Stimulated activated CD8-positive, alpha-beta memory T cell treated with anti-CD3 and anti-CD28 coated beads, Interleukin-15, amount 100 ng/mL, for 48 hours (primary cell): ENCODE measurements at places on chromosomes 3 and 15.
A peak's percentile ranks its signal among the peaks of the same experiment; 100 is the strongest.

GRCh38 chr15:101309436-101310160 is 14.6 kb upstream of the SNRPA1 start:
- DNase-seq: no peak

DNA sequence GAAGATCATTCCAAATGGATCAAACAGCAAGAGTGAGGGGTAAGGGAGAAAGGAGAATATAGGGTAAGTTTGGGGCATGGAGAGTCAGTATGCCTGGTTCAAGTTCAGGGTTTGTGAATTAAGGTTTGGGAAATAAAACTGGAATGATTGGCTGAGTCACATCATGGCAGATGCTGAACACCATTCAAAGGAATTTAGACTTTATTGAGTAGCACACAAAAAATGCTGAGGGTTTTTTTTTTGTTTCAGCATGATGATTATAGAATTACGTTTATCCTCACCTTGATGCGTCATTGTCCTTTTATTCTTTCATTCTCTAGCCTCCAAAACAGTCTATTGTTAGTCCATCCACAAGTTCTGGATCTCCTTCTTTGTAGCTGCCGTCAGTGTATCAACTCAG is 220.0 kb upstream of the UMPS start:
- no peak for DNase-seq

DNA sequence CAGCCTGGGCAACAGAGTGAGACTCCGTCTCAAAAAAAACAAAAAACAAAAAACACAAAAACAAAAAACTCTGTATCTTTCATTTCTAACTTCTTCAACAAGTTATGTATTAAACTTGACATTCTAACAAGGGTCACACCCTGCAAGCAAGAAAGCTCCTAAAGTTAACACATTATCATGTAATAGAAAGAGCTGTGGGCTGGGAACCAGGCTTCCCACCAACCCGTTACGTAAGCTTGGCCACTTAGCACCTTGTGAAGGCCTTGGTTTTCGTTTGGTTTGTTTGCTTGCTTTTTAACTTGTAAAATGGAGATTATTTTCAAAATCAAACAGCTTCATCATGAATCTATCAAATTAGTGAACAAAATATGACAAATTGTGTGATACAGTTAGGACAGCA is 47.0 kb downstream of the HEG1 start:
- DNase-seq: no peak

GRCh38 chr15:29903028-29903427 is 80.8 kb upstream of the TJP1 start:
- no peak for DNase-seq

DNA sequence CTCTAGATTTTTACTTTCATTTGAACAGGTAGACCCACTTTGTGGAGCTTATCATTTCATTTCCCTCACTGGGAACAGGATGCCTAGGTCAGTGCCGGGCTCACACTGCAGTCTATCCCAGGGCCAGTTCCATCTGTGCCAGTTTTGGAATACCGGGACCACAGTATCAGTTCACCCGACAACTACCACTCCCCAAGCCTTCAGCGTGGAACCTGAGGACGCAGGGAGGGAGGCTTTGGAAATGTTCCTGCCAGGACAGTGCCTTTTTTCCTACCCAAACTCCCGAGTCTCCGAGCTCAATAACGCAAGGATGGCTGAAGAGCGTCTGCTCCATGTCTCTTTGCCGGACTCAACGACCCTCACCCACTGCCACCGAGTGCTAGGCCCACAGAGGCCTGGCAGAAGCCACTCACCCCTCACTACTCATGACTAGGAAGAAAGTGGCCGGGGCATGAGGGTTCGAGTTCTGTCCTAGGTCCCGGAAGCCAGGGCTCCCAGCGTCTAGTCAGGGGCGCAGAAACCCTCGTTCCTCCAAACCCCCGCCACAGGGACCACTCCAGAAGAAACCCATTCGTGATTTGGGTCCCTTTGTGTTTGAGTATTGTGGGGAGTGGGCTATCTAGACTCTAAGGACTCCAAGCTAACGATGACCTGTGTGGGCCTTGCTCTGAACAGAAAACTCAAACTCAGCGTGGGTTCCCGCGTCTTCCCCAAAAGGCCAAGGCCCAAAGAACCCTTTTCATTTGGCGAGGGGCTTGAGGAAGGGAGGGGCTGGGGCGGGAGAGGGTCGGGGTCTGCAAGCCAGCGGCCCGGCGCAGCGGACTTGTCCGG is 11.4 kb downstream of the ZIC1 start:
- DNase-seq: no peak

DNA sequence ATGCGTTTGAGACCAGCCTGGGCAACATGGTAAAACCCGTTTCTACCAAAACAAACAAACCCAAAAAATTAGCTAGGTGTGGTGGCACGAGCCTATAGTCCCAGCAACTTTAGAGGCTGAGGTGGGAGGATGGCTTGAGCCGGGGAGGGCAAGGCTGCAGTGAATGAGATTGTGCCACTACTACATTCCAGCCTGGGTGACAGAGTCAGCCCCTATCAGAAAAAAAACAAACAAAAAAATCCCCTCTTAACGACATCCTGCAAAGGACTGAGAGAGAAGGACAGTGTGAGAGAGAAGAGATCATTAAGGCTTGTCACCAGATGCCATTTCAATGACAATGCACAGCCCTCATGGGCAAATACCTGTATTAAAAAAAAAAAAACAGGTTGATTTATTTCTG is 266.7 kb upstream of the ATP10A start:
- no peak for DNase-seq

DNA sequence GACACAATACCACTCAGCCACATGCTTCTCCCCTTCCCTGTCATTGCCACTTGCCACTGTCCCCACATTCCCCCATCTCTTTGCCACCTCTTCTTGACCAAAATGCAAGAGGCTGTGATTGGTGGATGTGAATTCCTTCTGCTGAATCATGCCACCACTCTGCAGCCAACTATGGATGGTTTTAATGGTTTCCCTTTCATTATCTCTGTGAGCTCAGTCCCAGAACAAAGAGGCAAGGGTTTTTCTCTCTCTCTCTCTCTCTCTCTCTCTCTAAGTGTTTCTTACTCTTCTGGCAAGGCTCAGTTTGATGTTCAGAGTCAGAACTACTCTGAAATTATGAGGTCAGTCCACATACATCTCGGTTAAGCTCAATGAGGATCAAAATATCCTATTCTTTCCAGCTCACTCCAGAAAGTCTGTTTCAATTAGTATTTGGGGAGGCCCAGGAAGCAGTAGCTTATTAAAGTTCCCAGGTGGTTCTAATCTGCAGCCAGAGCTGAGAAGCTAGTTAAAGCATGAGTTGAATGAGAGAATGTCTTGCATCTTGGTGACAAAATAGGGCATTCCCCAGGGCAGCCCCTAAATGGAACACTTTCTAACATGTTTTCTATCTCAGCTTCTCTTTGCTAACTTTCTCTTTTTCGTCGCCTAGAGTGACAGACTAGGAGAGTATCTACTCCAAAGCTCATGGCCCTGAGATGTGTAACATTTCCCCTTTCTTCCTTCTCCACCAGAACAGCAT is 8.5 kb upstream of the ILDR1 start:
- DNase-seq: no peak

- DNase-seq: no peak
Observed at GRCh38 chr15:49379996-49380395, 43.0 kb upstream of the FGF7 start.

- DNase-seq: no peak
Observed at GRCh38 chr3:71685686-71686085, 39.5 kb downstream of the EIF4E3 start.

DNA sequence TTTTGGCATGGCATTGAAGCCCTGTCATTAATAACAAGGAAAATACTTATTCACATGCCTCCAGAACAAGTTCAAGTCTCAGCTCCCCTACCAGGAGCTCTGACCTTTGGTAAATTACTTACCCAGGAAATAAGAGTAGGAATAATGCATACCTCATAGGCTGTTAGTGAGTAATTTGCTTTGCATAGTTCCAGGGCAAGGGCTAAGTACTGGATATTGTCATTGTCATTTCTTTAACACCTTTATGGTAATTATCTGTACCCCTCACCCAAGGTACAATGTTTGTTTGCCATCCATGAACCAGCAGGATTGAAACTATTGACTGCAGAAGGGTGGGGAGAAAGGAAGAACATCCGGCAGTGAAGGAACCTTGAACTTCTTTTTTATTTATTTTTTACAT is 148.5 kb downstream of the SOX2 start:
- DNase-seq: no peak

- no peak for DNase-seq
Observed at GRCh38 chr3:194871143-194871863, 185.6 kb downstream of the FAM43A start.

GRCh38 chr15:99958426-99959097 is 225.3 kb upstream of the LYSMD4 start:
- DNase-seq: no peak

DNA sequence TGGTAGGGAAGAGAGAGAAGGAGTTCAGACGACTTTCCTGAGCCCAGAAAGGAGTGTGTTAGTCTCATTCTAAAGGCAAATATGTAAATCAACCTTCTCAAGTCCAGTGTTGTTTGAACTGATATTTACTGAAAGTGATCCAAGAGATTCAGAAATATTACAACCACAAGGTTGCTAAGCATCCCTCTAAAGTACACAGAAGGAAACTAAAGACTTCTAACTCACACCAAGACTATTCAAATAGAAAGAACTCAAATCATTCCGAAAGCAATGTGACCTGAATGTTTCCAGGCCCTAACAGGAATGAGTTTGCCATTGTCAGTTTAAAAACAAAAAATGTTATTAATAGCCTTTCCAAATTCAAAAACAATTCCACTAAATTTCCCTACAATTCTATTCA is 56.9 kb upstream of the VGLL3 start:
- no peak for DNase-seq

GRCh38 chr15:100461049-100461448 is 67.7 kb downstream of the CERS3 start:
- no peak for DNase-seq

- no peak for DNase-seq
Observed at GRCh38 chr3:40988468-40988867, 210.8 kb upstream of the CTNNB1 start.

DNA sequence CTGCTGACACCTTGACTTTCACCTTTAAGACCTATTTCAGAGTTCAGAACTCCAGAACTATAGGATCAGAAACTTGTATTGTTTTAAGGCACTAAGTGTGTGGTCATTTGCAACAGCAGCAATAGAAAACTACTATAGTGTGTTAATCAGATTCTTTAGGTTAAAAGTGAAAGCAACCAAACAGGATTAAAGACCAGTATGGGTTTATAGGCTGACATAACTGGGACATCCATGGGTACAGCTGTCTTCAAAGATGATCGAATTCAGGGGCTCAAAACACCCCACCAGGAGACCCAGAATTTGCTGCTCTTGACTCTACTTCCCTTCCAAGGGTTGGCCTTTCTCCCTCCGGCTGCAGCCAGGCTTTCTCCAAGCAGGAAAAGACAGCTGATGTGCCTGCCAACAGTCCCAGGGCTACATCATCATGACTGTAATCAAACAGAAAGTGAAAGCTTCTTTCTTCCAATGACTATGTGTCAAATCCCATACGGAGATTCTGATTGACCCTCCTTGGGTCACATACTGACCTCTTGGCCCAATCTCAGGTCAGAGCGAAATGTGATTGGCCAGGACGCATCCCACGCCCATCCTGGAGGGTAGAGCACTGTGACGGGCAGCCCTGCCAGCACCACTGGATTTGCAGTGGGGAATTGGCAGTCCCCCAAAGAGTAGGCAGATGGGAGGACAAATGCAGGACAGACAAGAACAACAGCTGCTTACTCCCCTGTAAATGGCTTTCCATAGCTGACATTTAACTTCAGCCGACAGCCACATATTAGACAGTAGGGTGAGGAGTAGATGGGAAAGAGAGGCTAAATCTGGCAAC is 51.4 kb upstream of the RNF7 start:
- no peak for DNase-seq

GRCh38 chr3:149314807-149315578 is 18.4 kb downstream of the TM4SF18 start:
- DNase-seq: no peak

GRCh38 chr3:48118322-48118721 is 69.9 kb downstream of the CDC25A start:
- DNase-seq: no peak

- DNase-seq: peak; percentile 30
Observed at GRCh38 chr3:107523539-107524325, 970 bp downstream of the BBX start.

DNA sequence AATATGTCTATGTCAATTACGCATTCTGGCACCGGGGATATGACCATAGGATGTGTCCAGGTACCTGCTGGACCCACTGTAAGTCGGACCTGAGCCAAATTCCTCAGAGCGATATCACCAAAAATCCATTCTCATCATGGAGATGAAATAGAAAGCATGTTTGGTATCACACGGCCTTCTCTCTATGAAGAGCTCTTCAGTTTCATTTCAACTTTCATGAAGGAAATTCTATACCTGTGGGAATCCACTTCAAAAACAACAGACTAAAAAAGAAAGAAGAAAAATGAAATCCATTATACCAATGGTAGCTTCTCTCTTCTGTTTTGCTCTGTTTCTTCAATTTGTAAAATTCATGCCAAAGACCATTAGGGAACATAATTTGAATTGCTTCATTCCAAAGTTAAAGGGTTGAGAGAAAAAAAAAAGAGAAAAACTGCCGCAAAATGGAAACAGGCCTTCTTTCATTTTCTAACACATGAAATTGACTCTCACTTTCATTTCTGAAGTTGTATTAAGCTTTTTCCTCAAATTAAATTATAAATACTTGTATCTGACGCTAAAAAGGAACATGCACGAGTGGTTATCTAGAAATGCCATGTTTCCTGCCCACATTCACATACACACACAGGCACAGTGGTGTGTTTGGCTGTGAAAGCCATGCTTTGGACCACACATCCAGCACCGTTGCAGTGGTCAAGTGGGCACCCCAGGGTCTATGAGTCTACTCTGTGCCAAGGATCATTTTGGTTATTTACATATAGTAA is 46.9 kb upstream of the DIPK2A start:
- no peak for DNase-seq

DNA sequence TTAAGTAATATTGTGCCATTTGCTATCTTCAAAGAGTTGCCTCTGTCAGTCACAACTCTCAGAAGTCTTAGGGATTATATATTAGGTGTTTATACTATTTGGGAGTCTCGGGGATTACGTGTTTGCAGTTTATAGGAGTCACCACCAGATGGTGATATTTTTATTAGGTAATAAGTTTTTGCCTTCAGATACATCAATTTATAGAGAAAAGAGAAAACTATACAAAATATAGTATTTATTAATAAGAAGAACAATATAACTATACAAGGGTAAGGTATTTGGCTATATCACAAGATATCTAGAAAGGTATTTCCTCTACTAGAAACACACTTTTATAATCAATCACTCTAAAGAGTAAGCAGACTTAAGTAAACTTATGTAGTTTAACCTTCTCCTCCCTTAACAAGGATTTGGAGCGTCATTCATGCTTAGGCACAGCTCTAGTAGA is 10.7 kb upstream of the DHX36 start:
- no peak for DNase-seq

DNA sequence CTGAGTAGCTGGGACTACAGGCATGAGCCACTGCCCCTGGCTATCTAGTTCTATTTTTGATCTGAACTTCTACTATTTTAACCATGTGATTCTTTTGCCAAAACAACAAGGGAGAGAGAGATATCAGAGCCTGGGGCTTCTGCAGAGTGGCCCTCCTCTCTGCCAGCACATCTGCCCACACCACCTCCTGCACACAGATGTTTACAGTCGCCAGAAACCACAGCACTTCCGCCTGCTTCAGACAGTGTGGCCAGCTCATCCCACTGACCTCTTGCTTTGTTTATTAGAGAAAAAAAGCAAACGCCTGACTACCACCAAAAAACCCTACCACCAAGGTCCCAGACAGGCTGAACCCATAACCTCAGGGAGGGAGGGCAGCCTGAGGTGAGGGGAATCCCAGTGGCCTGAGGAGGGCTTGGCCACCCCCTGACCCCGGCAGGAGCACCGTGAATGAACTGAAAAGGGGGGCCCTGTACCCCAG is 85.9 kb upstream of the ABHD2 start:
- DNase-seq: no peak
